Activated CD8-positive, alpha-beta memory T cell treated with anti-CD3 and anti-CD28 coated beads for 1 hour (primary cell): ENCODE measurements at places on chromosomes 4 and X.

DNA sequence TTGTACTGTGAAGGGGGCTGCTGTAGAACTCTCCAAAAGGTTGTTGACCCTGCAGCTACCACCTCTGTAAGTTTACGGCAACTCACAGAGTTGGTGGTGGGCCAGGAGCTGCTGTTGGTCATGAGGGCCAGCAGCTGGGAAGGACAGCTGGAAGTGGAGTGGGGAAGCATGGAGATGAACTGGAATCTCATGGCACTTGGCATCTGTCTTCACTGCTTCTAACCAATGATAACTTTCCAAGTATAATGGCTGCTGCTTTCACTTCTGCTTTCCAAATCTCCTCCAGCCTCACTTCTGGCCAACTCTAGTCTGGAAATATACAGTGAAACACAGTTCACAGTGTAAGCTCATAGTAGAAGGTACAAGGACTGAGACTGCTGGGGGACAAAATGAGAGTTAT lies 126.5 kb upstream of the INTU start:
- no peak for DNase-seq

DNA sequence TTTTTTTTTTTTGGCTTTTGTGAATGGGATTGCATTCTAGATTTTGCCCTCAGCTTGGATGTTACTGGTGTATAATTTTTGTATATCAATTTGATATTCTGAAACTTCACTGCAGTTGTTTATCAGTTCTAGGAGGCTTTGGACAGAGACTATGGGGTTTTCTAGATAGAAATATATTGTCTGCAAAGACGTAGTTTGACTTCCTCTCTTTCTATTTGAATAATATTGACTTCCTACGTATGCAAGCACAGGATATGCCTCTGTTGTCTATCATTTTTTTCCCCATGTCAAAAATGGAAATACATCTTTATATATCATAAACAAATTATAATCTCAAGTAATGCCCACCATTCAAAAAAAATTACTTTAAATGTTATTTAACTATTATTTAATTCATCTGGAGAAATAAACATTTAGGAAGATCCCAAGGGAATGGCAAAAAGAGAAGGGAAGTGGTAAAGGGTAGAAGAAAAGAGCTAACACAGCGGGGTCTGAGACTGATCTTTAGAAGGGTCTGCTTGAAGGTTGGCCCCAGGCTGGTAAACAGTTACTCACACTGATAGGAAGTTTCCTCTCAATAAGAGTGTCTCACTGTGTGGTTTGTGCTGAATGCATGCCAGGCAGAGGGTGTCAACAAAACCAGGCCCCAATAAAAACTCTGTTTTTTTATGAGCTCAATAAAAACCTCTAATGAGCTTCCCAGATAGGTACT lies 35.7 kb downstream of the ZNF518B start:
- DNase-seq, result no peak

- DNase-seq, result no peak
These were observed 11.2 kb upstream of the TFDP3 start for GRCh38 chrX:133229361-133229760.

GRCh38 chr4:159229164-159229563 lies 126.3 kb downstream of the RAPGEF2 start:
- no peak for DNase-seq

GRCh38 chr4:151407466-151408379 lies 1.3 kb upstream of the FHIP1A start:
- no peak for DNase-seq

DNA sequence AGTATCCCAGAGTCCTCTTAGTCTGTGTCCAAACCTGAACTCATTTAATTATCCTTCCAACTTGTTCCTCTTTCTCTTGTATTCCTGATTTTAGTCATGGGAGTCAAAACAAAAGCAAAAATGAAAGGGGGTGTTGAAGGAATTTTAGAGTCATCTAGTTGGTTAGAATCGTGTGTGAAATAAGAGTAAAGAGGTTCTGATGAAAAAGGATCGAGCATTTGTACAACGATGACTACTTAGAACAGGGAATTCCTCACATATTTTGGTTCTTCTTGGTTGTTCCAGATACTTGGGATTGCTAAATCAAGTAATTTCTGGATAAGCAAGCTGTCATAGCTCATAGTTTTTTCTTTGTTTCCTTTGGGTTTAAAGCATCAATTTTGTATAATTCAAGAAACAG lies 194.4 kb downstream of the BCOR start:
- no peak for DNase-seq

GRCh38 chr4:17112292-17112659 lies 213.8 kb upstream of the LDB2 start:
- no peak for DNase-seq

DNA sequence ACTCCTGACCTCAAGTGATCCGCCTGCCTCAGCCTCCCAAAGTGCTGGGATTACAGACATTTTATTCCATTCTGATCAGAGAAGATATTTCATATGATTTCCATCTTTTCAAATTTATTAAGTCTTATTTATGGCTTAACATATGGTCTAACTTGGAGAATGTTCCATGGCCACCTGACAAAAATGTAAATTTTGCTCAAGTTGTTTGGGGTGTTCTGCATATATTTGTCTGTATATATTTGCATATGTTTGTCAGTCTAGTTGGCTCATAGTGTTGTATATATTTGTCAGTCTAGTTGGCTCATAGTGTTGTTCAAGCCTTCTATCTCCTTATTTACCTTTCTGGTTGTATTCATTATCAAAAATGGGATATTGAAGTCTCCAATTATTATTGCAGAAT lies 16.2 kb upstream of the ATRX start:
- no peak for DNase-seq

- DNase-seq, result peak; percentile 38
These were observed at the start of gene USP11 for GRCh38 chrX:47232803-47233332. USP11 (plus strand) TSS chrX:47233009; CDS start chrX:47233044, 35 bp downstream.

- no peak for DNase-seq
These were observed 24.8 kb upstream of the CYBB start for GRCh38 chrX:37755025-37755424.

DNA sequence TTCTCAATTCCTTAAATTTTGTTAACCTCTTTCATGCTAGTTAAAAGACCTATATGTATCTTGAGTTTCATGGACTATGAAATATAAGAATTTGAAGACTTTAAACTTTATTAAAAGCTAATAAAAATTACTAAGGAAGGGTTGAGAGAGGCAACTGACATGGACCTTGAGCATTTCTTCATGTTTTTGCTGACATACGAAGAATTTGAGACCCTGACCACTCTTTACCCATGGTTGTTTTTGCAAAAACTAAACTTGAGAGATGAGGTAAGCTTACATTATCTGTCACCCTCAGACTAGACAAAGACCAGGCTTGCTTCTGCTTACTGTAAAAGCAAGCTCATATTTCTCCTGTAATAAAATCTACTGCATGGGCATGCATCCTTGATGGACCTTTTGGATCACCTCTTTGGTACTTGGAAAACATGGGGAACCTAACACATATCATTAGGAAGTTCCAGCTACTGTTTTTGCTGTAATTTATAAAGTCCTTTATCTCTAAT lies 338.2 kb upstream of the PABPC4L start:
- DNase-seq, result no peak

GRCh38 chr4:95058991-95059390 lies 301.2 kb downstream of the BMPR1B start:
- DNase-seq, result no peak

DNA sequence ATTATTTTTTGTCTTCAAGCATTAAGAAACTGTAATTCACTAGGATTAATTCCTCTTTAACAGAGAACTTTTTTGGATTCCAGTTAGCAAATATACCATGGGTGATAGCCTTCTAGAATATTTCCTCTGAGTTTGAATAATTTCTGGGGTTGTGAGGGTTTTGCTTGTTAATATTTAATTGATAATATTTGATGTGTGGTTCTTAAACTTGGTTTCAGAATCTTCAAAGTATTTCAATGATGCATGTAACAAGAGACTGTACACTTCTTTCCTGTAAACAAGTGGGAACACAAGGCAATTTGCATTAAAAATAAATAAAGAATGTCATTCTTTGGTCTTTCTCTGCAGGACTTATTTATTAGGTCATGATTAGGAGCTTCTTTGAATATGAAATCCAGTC lies 9.5 kb upstream of the C4orf51 start:
- no peak for DNase-seq

DNA sequence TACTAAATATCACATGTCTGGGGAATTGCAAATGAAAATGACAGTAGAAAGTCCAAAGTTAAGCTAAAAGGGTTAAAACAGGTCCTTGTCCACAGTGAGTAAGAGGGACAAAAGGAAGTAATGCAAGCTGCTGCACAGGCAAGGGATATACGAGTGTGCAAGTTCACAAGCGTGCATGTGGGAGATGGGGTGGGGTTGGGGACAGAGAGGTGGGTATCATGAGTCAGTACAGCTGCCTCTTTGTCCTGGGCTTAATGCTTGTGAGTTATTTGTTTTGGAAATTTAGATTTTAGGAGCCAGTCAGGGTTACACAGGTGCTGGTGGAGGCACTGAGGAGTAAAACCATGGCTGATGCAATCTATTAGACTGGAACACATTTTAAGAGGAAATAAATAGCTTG lies 3.3 kb upstream of the GPRASP2 start:
- DNase-seq, result no peak

GRCh38 chrX:74080165-74080564 lies 223.8 kb upstream of the ZCCHC13 start:
- no peak for DNase-seq

DNA sequence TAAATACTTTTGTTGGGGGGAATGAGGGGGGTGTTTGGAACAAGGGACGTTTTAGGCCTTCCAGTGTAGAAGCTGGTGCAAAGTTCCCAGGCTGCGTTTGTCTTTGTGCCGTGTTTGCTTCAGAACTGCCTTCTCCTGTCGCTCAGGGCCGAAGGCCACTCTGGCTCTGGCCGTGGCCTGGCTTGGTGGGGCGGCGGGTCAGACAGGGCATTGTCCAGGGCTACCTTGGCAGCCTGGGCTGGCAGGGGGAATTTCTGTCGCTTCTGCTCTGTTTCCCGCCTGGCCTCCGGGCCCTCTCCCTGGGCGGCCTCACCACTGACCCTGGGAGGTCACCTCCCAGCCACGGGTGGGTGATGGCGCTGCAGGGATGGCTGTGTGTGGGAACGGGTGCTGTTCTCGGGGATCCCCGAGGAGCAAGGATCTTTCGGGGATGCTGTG lies 140.0 kb downstream of the COL4A6 start:
- no peak for DNase-seq

GRCh38 chrX:10633722-10634121 lies 13.3 kb upstream of the MID1 start:
- DNase-seq, result no peak

GRCh38 chr4:108048157-108048556 lies 58.5 kb downstream of the HADH start:
- no peak for DNase-seq

GRCh38 chr4:123390846-123391456 lies 5.6 kb upstream of the SPRY1 start:
- DNase-seq, result no peak

DNA sequence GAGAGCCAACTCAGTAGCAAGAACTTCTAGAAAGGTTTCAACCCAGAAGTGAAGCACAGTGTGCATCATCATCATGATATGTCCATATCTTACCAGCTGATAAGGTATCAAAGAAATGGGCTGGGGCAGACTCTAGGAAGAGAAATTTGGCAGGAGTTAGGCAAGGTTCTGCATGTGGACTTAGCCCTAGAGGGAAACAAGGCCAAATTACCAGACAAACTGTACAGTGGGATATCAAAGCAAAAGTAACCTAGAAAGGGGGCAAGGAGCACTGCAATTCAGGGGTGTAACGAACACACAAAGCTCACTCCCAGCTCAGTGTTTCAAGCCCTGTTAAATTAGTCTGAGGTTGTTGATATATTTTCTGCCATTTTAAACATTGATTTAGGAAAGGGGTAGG lies 407.4 kb downstream of the SMARCA1 start:
- DNase-seq, result no peak

GRCh38 chrX:91311969-91312368 lies 122.7 kb upstream of the PABPC5 start:
- DNase-seq, result no peak

DNA sequence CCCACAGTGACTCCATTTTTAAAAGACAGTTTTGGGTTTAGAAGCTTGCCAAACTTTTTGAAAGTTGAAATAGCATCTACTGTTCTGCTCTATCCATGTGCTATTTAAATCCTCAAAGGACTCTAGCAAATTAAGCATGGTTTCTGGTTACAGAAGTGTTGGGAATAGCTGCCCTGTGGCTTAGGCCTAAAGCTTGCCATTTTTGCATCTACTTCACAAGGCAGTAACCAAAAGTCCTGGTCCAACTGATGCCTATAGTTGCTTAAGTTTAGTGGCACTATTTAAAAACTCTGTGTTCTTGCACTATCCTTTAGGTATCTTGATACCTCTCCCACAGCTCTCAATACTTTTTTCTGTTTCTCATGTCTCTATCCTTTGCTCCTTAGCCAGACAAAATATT lies 251.0 kb upstream of the GPC4 start:
- DNase-seq, result no peak

DNA sequence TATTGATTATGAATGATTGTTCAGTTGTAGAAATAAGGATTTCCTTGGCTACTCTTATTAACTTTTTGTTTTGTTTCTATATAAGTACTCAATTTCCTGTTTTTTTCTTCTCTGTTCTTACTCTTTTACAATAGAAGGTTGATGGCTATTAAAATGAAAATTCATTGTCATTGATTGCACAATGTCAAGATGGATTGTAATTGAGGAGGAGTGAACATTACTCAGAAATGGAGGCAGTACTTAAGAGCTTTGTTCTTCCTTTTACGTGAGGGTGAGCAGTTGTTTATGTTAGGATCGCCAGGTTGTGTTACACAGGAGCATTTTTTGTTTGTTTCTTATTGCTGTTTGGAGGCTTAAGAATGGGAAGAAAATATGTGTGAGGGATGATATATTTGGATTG lies 2062.4 kb downstream of the ARAP2 start:
- DNase-seq, result no peak

DNA sequence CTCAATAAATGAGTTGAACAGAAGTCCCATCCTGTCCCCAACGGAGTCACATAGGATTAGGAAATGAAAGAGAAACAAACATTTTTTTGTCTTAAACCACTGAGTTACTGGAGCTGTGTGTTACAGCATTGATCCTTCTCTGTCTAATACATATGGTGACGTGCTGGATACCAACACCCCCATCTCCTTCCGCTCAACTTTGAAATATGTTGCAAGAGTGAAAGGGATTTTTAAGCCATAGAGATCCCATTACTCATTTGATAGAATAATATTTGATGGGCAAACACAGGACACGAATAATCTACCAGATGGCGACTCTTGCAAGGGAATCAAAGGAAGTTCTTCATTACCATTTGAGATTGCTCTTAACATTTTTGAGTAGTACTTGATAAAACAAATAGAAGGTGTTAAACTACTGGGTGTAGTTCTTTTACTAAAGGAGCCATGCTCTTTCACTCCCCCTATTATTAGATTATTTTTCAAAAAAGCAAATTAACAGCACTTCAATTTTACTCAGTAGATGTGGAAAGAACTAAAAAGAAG lies 140.5 kb downstream of the PACRGL start:
- DNase-seq, result no peak
